ENCODE measurements at places on chromosomes 6 and 20. TPM values are rescaled to one million over a fixed set of nuclear protein-coding genes. Genes with fewer than 3 reads are reported as not detected.

FAM50B gene
- 17.0 TPM for total RNA-seq

LST1 gene
- total RNA-seq = 1.6 TPM

- H3K4me1 ChIP-seq = peaks cover 37% of the 10 kb centered on the region
- H3K4me3 ChIP-seq = no peak overlapping the region
Measured at GRCh38 chr6:123550052-123550617, 86.6 kb downstream of the TRDN start.

DNA sequence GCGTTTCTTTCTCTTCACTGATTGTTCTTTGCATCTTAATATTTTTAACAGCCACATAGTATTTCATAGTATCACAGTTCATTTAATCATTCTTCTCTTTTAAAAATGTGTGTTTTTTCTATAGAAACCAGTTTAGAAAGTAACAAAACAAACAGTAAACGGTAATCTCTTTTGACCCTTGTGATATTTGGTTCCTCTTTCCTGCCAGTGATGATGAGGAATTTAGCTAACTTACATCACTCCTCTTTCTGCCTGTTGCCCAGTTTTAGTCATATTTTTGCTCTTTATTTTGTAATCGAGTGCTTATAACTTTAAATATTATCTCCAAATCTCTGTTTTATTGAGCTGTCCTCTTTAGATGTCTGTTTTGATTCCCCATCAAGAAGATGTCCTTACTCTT is 38.1 kb upstream of the ZBTB24 start:
- no peak overlapping the region for H3K4me3 ChIP-seq
- no peaks in the 10 kb centered on the region for H3K36me3 ChIP-seq
- no peaks in the 10 kb centered on the region for H3K4me1 ChIP-seq
- no peak for DNase-seq
- no peaks in the 10 kb centered on the region for H3K27me3 ChIP-seq
- H3K27ac ChIP-seq = no peak overlapping the region

DNA sequence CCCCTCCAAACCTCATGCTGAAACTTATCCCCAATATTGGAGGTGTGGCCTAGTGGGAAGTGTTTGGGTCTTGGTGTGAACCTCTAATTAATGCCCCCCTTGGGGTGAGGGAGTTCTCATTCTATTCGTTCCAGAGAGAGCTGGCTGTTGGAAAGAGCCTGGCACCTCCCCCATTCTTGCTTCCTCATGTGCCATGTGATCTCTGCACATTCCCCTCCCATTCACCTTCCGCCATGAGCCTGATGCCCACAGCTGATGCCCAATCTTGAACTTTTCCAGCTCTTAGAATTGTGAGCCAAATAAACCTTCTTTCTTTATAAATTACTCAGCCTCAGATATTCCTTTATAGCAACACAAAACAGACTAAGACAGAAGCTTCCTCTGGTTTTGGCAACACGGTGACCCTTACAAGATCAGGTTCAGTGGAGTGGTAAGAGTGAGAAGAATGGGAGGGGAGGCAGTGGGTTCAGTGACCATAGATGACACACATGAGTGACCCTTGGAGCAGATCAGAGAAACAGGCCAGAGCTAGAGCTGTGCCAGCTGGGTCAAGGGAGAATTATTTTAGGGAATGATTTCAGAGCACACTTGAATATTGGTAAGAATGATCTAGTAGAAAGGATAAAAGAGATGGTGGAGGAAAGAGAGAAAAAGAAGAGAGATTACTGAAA is 176.4 kb downstream of the LY86 start:
- DNase-seq = peak; percentile 23
- no peaks in the 10 kb centered on the region for H3K36me3 ChIP-seq
- no peaks in the 10 kb centered on the region for H3K27me3 ChIP-seq
- H3K4me3 ChIP-seq = no peak overlapping the region
- peaks cover 22% of the 10 kb centered on the region for H3K4me1 ChIP-seq

- H3K36me3 ChIP-seq = no peaks in the 10 kb centered on the region
- H3K27me3 ChIP-seq = no peaks in the 10 kb centered on the region
- H3K4me3 ChIP-seq = no peak overlapping the region
- DNase-seq = no peak
- no peaks in the 10 kb centered on the region for H3K4me1 ChIP-seq
Measured at GRCh38 chr6:145137425-145137824, 597.9 kb downstream of the EPM2A start.

DNA sequence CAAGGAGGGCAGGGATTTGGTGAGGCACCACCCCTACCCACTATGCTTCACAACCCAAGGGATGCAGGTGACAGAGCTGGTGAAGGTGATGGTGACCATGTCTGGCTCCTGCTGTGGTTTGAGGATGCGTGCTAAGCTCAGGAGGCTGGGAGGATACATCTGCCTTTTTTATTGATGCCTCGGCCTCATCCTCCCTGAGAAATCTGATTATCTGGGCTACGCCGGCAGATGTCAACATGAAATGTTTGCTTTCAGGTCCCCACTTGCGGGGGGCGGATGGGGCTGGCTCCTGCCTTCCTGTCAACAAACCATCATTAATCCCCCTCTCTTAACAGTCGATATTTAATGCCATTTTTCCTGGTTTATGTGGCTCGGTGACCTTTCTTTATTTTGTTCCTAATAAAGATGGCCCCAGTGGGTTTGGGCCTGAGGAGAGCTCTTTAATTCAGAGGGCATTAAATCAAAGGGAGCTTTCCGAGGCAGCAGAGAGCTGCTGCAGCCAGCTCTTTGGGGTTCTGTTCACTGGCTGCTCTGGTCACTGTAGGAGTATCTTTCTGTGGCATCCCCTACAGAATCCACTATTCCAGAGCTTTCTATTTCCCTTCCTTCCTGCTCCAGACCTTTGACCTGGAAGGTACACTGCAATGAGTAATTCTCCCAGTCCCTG is 33.5 kb upstream of the LRFN2 start:
- H3K27me3 ChIP-seq = no peaks in the 10 kb centered on the region
- no peak overlapping the region for H3K4me3 ChIP-seq
- no peaks in the 10 kb centered on the region for H3K36me3 ChIP-seq
- H3K4me1 ChIP-seq = no peaks in the 10 kb centered on the region

DNA sequence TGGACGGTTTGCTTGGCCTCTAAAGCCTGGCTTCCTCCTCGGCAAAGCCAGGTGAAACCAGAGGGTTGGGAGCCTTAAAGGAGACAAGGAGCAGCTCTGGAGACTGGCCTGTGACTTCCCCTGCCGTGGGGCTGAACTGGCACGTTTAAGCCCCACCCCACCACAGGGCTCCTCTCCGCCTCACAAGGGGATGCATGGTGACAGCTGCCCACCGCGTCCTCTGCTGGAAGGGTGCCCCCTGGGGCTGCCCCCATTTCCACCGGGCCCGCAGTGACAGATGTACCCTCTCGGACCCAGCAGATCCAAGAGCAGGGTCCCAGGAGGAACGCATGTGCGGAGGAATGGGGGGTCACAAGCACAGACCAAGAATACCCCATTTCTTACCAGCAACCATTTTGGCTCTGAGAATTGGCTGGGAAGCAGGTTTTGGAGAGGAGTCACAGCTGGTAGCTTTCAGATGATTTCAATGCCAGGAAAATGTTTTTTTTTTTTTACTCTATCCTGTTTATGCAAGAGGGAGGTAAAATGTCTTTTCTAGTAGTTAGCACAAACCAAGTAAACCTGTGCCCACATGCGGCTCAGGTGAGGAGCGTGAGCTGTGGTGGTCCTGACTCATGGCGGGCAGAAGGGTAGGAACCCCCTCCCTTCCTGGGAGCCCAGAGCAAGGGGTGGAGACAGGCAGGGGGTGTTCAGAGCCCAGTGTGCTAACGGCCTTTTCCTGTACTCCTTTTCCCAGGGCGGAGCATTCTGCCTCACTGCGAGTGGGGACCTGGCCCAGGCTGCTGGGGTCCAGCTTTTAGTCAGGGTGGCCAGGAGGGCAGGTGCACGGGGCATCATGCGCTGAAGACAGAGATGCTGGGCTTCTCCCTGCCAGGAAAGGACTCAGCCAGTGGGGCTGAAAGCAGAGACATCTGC is 33.0 kb downstream of the FRMD1 start:
- no peaks in the 10 kb centered on the region for H3K27me3 ChIP-seq
- H3K4me1 ChIP-seq = no peaks in the 10 kb centered on the region
- DNase-seq = no peak
- no peaks in the 10 kb centered on the region for H3K36me3 ChIP-seq
- no peak overlapping the region for H3K4me3 ChIP-seq

All from gastrocnemius medialis (tissue), 4 donors.